ENCODE measurements at places on chromosomes 6 and 20.

- no peak for DNase-seq
Observed at GRCh38 chr6:95185874-95186273, 391.5 kb upstream of the MANEA start.

GRCh38 chr6:145539831-145540230 lies 195.5 kb downstream of the EPM2A start:
- no peak for DNase-seq

DNA sequence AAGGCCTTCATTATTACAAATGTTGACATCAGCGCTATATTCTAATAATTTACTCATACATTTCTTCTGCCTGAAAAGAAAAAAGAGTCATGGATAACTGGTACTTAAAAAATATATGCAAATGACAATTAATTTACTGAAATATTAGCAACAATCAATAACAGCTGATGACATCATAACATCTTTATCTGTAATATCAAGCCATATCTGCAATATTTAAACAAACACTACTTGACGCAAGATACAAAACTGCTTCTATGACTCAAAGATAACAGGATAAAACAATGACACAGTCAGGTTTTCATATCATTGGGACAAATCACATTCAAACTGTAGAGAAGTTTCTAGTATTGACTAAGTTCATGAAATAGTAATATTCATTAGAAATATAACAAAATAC lies 16.5 kb downstream of the HACE1 start:
- no peak for DNase-seq

GRCh38 chr20:40687384-40688128 lies 1.5 kb downstream of the MAFB start:
- no peak for DNase-seq

DNA sequence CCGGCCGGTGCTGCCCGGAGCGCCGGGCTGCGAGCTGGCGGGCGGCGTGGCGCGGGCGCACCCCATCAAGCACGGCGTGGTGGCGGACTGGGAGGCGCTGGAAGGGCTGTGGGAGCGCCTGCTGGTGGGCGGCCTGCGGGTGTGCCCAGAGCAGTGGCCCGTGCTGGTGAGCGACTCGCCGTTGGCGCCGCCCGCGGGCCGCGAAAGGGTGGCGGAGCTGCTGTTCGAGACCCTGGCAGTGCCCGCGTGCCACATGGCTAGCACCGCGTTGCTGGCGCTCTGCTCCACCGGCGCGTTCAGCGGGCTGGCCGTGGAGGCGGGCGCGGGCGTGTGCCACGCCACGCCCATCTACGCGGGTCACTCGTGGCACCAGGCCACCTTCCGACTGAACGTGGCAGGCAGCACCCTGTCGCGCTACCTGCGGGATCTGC lies 517 bp downstream of the ACTL10 start:
- no peak for DNase-seq

DNA sequence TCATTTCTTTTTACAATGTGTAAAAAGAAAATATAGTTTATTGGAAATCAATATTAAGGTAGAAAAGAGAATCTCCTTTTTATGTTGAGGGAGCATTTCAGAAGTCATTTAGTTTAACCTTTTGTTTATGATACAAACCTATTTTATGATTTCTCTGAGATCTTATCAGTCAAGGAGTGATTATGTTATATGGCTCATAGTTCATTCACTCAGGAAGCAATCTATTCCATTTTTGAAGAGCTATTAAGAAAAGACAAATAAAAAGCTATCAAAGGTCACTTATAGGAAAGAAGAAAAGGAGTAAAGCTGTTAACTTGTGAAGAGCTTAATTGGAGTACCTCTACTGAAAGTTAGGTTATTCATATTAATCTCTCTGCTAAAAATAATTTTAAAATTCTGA lies 526.6 kb upstream of the JAG1 start:
- no peak for DNase-seq

DNA sequence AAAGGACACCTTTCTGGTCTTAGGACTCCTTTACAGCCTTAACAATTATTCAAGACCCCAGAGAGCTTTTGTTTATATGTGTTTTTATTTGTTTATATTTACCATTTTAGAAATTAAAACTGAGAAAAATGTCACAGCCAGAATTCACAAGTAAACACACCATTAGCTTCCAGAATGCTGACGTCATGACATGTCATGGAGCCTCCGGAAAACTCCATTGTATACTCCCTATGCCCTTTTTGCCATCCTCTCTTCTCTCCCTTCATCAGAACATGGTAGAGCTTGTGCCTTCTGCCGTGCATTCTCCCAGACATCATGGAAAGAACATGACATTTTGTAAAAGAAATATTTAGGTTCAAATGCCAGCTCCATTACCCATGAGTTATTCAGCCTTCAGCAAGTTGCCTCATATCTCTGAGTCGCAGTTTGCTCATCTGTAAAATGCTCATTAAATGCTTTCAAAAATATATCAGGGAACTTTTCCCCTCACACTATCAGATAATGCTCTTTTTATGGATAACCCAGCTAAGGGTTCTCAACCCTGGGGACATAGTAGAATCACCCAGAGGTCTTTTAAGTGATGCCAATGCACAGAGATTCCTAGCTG lies 27.8 kb downstream of the TNFAIP3 start:
- DNase-seq: no peak
